ENCODE measurements at places on chromosomes 12 and 14.

- DNase-seq, result no peak
These were observed 259.1 kb upstream of the FKBP4 start for GRCh38 chr12:2535583-2536204.

- DNase-seq, result no peak
These were observed 70.7 kb upstream of the PSMA6 start for GRCh38 chr14:35221462-35221861.

DNA sequence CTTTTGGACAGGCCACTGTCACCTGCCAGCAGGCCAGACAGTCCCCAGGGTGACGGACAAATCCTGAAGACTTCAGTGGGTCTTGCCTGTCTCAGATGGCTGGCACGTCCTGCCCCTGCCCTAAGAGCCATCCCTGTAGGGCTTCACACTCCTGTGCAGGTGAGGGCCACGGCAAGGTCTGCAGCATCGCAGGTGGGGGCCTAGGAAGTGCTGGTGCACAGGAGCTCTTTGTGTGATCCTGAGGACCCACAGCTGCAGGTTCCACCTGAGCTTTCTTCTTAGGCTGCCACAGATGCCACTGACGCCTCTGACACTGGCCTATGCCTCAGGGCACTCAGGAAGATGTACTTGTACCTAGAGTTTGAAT, 108.5 kb upstream of the FKBP4 start:
- no peak for DNase-seq

- DNase-seq, result no peak
These were observed 775.7 kb downstream of the SLC6A15 start for GRCh38 chr12:84136862-84137367.

GRCh38 chr14:97306133-97306759, 509.1 kb downstream of the VRK1 start:
- no peak for DNase-seq

DNA sequence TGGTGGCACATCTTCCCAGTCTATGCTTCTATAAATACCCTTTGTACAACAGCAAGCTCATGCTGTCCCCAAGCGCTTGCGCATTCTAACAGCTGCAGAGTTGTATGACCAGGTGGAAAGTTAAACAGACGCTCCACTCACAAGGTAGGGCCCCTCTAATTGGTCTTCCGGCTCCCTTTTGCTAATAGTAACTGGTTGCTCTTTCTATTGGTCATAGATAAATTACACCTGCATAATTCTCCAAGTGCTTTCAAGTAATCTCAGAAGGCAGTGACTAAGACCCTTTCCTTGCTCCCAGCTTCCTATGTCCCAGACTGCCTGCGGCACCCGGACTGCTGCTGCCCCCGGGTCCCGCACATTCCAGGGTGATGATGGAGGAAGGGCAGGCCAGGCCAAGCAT, 6.1 kb upstream of the TSPAN9 start:
- DNase-seq, result no peak

DNA sequence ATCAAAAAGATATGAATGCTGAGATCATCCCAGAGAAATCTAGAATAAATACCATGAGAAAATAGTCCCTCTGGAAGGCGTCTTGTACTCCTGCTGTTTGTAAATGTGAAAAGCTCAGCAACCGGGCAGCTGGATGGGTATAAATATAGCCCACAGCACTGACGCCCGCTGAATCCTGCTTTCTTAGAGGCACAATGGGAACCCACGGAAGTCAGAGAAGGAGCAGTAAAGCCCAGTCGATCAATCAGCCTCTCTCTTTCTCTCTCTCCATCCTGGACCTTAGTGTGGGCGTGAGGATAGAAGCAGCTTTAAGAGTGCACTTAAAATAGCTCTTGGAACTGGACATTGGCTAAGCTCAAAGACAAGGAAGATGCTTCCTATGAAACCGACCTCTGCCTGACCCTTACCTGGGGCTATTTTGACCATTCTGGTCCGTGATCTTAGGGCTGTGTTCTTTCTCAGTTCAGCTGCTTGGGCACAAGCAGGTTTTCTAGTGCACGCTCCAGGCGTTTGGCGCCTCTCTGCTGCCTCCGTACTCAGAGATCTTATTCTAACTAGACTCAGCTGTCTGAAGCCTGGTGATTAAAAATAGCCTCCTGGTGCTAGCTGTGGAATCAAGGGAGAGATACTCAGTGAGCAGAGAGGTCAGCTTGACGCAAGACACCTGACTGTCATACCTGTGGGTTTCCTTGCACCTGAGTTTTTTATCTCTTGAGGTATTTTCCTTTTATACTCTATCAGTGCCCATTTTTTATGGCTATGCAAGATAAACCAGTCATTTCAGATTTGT, 144.6 kb downstream of the ETV6 start:
- DNase-seq, result no peak

DNA sequence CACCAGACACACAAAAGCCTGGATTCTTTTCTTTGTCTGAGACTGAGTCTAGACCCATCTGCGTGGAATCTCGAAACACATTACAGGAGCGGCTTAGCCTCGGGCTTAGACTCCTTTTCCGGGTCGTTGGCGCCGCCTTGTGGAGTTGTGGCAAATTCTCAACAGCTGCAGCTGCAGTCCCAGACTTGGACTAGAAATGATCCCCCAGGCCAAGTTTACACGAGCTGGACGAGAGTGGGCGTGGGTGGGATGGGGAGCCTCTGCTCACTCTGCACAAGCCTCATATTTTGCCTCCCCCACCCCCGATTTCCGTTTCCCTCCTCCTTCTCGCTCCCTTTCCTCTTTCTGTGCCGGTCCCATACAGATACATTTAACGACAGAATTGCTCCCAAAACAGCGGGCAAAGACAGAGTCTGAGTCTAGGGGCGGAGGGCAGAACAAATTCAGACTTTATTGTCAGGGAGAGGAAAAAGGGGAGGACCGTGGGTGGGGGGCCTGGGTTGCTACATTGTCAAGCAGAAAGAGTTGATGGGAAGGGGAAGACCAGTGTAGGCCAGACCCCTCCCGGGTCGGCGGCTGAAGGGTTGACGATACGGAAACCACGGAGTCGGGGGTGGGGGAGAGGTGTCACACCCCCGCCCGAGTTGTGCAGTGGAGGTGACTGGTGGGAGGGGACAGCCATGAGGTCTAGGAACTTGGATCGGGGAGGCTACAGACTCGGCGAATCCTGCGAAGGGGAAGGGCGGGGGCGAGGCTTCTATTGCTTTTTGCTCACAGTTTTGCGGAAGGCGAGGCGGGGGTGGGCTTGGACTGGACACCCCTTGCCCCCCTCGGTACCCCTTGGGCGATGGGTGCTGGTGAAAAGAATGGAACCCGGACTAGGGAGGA, 4.7 kb upstream of the GPR84 start:
- DNase-seq, result peak; percentile 57

GRCh38 chr12:4210183-4210582, 63.4 kb upstream of the CCND2 start:
- DNase-seq, result no peak

DNA sequence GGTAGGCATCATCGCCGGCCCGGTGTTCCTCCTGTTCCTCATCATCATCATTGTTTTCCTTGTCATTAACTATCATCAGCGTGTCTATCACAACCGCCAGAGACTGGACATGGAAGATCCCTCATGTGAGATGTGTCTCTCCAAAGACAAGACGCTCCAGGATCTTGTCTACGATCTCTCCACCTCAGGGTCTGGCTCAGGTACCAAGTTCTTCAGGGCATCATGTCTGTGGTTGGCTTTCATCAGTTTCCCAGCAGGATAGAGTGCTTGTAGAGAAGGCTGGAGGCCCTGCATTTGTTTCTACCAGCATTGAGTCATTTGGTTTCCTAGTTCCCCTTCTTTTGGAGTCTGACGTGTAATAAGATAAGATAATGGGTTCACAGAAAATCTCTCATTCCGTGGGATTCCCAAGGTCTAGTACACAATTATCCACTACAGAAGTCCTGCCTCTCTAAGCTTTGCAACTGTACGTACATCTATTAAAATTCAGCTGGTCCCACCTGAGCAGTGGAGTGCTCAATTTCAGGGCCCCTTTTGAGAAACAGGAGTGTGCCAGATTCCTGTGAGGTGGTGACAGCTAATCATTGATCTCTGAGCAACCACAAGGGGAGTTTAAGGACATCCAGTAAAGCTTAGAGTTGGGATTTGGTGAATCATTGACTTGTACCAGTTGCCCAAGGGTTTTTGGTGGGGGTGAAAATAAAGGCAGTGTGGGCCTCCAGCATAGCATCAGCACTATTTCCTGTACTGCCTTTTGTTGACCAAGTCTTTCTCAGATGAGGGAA, 25.1 kb downstream of the ACVR1B start:
- no peak for DNase-seq

DNA sequence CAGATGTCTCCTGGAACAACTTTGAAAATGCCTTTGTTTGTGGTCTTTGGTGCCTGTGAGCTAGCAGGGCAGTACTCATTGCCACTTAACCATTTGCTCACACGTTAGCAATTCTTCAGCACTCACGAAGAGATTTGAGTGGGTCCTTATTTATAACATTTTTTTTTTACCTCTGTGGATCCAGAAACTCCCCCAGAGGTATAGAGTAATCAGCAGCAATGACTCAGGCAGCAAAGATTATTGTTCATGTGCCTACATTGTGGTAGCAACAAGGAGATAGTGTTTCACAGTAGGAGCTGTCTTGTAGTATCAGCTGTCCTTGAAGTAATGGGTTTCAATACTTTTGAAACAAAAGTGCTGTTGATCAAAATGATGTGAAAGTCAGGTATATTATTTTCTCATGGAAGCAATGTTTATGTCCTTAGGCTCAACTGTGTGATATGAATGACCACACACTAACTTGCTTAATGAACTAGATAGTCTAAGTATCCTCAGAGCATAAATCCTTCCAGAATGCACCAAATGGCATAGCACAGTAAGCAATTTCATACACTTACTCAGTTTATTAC, 304.1 kb downstream of the EGLN3 start:
- no peak for DNase-seq

DNA sequence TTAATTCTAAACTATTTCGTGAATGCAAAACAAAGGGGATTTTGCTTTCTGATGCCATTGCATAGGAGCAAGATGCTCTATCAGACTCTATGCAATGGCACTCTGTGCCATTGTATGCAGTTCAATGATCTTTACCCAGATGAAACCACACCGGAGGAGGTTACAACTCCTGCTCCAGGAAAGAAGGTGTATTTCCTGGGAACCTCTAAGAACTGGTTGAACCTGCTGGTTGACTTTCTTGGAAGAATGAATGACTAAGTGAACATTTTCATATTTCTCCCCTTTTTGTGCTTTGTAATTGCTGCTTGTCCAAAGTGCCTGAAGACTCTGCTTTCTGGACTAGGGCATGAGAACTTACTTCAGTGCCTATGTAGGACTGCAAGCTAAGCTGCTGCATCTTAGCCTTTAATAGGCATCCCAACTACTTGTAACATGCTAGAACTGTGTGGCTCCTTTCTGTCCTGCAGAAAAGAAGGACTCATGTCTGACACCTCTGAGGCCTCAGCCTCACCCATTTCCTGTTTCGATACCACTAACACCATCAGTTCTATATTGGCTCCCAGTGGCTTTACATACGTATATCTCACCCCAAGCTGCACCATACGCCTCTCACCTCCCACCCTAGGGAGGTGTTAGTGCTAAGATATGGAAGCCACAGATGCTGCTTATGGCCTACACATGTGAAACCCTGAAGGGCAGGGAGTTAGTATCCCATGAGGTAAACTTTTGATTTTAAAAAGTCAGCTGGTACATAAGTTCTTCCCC, 193.5 kb upstream of the CNOT2 start:
- DNase-seq, result no peak

DNA sequence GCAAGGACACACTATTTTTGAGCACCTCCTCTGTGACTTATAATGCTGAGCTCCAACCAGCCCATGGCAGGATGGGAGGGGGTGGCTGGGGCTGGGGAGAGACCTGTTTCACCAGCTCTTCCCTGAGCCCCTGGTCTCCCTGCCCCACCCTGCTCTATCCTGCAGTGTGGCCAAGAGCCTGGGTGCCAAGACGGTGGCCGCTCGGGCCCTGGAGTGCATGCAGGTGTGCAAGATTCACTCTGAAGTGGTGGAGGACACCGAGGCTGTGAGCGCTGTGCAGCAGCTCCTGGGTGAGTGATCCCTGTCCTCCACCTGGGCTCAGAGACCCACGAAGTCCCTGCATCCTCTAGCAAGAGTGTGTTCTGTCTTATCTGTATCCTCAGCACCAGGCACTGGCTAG, 14.4 kb downstream of the SDSL start:
- no peak for DNase-seq

DNA sequence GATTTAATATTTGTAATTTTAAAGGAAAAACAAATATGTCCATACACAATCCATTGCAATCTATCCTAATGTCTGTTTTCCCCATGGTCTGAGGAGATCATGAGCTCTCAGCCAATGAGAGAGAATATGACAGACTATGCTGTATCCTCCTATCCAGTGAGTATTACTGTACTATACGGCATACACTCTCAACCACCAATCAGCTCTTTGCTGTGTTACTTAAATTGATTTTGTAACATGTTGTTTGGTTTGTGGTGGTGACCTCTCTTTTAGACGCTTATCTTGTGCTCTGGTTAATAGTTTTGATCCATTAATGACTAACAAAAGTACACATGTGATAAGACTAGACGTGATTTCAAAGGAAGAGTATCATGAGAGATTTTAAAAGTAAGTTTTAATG, 231.5 kb upstream of the FOXN3 start:
- no peak for DNase-seq

DNA sequence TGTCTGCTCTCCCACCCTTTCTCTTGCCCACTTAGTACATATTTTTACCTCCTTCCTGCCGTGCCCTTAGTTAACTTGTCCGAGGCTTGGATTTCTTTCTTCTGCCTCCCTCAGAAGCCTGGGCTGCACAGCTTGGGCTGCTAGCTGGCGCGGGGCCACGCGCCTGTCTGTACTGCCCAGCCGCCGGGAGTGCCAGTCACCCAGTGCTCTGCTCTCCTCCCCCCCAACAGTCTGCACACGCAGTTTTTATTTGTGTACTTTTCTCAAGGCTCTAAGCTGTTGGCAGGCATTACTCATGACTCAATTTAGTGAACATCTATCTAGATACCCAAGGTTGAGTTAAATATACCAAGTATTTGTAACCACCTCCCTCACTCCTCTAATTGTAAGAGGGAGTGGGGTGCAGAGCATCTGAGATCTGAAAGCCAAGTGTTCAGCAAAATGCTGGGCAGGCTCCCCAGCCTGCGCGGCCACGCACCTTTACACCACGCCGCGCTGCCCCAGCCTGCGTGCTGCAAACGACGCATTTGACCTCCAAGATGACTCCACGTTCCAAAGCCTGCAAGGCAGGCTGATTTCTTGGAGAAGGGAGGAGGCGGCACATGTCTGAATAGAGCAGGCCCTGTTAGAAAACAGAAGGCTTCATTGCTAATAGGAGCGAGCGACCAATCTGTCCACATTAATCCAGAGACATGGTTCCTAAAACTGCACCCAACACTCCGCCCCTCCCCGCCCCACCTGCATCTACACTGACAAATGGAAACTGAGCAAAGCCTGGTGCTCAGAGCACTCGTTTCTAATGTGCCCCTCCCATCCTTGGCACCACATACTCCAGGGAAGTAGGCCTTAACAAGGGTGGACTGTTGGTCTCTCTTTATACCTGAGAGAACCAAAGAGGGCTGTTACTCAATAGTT, 18.2 kb upstream of the CACNA2D4 start:
- DNase-seq, result peak; percentile 64

DNA sequence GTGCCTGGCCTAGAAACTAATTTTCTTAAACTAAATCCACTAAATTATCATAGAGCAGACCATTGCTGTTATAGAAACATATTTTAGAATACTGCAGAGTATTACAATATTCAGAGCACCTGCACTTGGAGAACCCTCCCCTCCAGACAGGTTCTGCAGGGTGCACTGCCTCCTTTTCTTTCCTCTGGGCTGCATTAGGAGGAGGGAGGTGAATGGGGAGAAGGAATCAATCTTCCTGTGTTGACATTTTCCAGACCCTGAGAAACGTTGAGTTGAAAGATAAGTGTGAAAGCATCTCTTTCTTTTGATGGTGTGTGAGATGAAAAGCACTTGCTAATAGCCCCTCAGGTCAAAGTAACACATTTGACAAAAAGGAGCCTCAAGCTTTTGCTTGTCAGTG, 7.3 kb downstream of the SYNE2 start:
- no peak for DNase-seq

All from NCI-H524 (cell line).